Stimulated activated CD8-positive, alpha-beta memory T cell treated with anti-CD3 and anti-CD28 coated beads, Interleukin-15, amount 100 ng/mL, for 48 hours (primary cell): ENCODE measurements at places on chromosomes 2 and 18.

DNA sequence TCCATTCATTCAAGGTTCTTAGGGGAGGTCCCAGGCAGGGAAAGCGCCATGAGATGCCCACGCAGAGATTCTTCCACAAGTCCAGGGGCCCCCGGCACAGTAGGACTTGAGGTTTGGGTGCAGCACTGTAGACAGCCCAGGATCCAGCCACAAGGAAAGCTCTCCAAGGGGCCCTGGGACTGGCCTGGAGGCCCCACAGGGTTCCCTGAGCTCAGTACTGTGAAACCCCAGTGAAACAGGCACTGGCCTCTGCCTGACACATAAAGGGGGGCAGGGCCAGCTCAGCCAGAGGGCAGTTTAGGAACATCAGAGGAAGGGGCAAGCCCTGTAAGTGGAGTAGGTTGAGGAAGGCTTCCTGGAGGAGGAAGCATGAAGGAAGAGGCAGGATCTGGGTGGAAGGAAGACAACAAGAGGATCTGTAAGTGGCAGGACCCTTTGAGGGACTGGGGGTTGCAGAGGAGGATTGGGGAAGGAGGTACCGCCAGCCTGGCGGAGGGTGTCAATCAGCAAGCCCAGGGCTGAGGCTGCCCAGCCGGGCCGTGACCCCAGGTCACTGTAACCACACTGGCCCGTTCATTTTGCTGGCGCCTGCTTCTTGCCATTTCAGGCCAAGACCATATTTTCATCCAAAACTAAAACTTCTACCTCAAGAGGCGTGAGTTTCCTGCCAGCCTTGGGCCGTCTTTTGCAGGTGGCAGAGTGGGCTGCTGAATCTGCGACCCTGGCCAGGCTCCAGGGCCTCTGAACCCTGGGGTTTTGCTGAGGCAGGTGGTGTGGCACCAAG lies 175.2 kb downstream of the SMAD7 start:
- DNase-seq = no peak

DNA sequence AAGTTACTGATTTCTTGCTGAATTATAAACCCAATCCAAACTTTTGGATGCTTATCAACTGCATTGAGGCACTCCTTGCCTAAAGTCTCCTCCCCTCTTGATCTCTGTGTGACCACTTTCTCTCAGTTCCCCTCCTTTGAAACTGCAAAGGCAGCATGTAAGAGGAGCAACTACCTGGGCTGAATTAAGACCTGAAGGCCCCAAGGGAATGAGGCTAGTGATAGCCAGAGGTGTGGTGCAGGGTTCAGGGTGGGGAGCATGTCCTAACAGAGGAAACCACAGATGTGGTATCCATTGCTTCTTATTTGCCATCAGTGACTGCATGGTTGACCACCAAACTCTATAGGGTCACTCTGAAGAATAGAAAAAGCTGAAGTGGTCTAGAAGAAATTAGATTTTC lies 557.9 kb downstream of the TNS1 start:
- DNase-seq = no peak

- DNase-seq = no peak
These were observed 107.7 kb downstream of the LBH start for GRCh38 chr2:30339071-30339470.

GRCh38 chr2:118865106-118865505 lies 17.7 kb upstream of the EN1 start:
- DNase-seq = no peak

- no peak for DNase-seq
These were observed 97.0 kb downstream of the KCNF1 start for GRCh38 chr2:11008773-11009172.

- no peak for DNase-seq
These were observed 9.3 kb upstream of the LRRC30 start for GRCh38 chr18:7221424-7222155.

GRCh38 chr2:181176540-181176939 lies 196.1 kb downstream of the UBE2E3 start:
- no peak for DNase-seq

DNA sequence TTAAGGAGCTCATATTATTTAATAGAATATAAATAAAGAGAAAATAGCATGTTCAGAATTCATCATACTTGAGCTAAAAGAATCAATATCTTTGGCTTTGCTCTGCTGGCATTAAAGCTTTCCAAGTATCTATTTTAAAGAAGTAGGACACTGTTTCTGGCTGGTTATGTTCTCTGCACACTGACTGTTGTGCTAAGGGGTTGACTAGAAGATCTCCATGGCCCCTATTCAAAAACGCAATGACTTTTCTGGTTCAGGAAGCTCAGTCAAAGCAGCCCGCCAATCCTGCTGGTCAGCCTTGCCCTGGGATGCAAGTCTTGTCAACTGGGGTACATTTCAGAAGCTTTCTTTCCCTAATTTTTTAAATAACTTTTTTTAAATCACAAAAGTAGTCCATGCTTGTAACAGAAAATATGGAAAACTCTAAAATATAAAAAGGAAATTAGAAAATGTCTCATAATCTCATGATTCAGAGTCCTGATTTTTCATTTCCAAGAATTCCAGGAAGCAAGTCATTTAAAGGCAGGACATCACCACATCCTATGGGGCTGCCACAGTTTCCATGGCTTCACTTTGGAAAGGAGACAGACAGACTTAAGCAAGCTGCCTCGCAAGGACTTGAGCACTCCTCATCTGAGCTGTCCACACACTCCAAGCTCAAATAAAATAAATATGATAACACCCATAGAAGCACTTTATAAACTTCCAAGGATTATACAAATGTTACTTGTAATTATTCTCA lies 195.1 kb downstream of the TXNL1 start:
- no peak for DNase-seq

DNA sequence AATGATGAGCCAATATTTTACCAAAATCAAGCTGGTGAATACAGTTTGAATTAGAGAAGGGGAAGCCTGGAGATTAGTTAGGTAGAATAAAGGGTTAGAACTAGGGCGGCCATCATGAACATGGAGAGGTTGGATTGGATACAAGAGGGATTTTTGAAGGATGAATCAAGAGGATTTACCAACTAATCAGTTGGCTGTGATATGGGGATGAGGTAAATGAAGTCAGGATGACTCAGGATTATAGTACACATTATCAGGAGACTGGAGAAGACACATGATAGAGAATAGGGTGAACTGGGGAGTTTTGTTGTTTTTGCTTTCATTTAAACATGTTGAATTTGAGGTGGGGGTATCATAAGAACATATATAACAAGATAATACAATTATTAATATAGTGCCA lies 73.8 kb upstream of the PROKR1 start:
- no peak for DNase-seq

- DNase-seq = no peak
These were observed 135.5 kb downstream of the GLI2 start for GRCh38 chr2:120871016-120871635.

DNA sequence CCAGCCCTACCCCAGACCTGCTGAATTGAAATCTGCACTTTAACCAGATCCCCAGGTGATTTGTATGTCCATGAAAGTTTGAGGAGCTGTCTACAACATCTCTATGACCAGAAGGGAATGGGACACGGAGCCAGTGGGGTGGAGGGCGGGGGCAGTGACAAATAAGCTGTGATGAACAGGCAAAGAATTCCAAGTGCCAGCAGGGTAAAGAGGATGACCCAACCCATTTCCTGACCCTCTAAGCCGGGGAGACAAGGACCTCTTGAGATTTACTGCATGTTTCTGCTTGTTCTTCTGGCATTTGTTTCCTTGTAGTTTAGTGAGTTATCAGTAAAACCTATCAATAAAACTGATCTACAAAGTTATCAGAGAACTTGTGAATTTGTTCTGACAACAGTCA lies 8.7 kb downstream of the TET3 start:
- DNase-seq = no peak

DNA sequence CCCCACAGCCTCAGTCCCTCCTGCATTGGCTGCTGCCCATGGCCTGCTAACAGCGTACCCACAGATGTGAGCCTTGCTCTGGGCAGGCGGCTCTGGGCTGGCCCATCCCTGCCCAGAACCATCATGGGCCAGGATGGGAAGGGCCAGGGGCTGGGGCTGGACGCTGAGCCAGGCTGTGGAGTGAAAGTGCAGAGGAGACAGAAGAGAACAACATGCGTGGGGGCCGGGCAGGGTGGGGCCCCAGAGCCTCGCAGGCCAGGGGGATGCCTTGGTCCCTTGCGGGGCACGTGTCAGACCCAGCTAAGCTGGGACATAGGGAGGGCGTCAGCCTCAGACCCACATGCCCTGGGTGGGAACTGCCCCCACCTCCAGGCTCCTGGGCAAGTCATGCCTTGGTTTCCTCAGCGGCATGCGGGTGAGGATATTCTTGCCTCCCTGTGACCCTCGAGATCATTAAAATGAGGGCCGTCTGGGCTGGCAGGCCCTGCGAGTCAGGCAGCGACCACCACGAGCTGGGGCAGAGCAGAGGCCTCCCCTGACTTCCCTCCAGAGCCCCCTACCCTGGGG lies 27.3 kb downstream of the GPC1 start:
- no peak for DNase-seq

DNA sequence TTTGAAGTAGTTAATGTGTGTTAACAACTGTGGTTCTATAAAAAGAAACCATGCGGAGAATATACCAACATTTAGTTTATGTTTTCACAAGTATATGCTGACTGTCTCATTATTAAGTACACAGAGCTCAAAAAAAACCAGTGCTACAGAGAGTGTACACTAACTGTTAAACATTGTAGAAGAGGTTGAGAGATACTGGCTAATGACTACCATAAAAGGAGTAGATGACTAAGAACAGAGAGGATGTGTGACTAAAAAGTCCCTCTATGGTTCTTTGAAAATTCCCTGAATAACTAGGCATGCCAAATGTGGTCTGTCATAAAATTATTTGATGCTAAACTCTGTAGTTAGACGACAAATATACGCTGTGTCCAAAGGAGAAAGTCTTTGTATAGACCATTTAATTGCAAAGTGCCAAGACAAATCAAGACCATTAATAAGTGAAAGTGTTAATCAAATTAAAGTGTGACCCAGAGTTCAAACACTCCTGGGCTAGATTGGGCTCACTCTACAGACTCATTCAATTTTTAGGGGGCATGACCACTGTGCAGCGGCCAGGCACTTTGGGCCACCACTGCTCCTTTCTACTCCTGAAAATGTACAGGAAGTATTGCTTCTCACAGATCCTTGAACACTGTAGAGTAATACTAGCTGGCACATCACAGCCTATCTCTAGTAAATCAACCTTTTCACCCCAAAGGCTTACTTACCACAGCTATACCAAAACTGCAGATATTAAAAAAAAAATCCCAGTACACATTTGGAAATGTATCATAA lies 45.1 kb upstream of the SERTAD2 start:
- no peak for DNase-seq

GRCh38 chr2:46632349-46632748 lies 153.0 kb downstream of the TMEM247 start:
- no peak for DNase-seq

- no peak for DNase-seq
These were observed 6.7 kb downstream of the PELI1 start for GRCh38 chr2:64137567-64137966.

GRCh38 chr2:240613781-240614180 lies 11.5 kb upstream of the GPR35 start:
- no peak for DNase-seq

- DNase-seq = no peak
These were observed at the start of gene GULP1 for GRCh38 chr2:188291617-188292347. Gene GULP1 (plus strand): TSS chr2:188291874. CDS start chr2:188477703, 185,829 bp downstream.

DNA sequence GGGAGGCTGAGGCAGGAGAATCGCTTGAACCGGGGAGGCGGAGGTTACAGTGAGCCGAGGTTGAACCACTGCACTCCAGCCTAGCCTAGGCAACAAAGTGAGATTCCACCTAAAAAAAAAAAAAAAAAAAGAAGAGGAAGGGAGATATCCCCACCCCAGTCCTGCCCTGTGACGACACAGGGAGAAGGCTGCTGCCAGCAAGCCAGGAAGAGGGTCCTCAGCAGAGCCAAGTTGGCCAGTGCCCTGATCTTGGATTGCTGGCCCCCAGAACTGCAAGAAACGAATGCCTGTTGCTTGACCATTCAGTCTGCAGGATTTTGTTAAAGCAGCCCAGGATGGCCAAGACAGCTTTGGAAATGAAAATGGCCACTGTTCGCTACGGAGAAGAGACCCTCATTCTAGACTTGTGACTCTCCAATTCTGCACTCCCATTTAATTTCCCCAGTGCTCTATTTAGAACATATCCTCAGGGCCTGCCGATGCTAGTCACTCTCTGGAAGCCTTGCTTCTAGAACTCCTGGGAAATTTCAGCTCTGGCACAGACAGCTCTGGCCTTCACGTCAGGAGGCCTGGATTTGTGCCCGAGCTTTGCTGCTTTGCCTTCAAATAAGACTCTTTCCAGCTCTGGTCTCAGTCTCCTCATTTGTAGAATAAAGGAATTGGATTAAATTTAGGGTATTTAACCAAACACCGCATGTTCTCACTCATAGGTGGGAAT lies 15.7 kb upstream of the AMMECR1L start:
- DNase-seq = no peak

- no peak for DNase-seq
These were observed 99.9 kb downstream of the SPATS2L start for GRCh38 chr2:200406379-200406778.

GRCh38 chr2:215635788-215636139 lies 199.9 kb upstream of the FN1 start:
- DNase-seq = no peak

DNA sequence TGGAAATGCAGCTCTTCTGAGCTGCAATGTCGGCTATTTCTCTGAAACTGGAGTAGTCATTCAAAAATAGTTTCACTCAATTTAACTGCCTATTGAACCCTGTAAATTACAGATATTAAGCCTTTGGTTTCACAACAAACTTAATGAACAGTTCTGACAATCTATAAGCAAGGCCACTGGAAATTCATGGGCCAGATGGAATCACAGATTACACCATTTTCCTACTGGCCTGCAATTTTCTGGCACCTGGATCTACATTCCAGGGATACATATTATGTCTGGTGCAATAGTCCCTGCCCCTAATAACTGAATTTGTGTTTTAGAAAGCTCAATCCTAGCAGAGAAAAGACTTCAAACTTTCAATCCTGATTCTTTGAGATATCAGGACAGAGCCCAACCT lies 551.7 kb downstream of the RNF144A start:
- no peak for DNase-seq

DNA sequence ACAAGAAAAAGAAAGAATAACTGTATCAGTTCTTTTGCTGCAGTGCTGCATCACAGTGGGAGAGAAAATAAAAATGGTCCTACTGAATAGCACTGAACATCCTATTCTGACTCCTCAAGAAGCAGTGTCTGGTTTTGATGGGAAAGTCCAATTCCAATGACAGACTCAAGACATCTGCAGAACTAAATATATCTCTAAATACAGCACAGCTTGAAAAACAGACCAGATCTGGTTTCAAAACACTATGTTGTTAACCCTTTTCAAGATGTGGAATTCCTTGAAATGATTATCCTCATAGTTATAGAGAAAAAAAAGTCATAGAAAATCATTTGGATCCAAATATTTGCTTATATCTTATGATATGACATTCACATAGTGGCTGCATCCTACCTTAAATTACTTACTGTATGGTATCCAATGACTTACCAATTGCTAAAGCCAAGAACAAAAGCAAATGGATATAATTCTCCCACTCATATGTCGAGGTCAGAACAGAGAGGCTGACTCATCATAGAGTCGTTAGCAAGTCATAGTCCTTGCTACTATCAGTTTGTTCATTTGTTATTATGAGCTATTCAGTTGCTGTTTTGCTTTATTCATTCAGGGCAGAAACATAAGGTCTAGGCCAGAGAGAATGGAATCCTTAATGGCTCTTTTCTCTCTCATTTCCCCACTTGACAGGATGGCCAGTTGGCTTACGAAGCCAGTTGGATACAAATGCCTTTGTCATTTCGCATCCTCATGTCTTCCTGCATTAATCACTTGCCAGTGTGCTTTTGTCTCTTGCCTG lies 62.5 kb upstream of the ACVR2A start:
- DNase-seq = no peak

- DNase-seq = no peak
These were observed 135.7 kb downstream of the NFATC1 start for GRCh38 chr18:79531386-79531785.

- no peak for DNase-seq
These were observed 93.6 kb upstream of the TMEFF2 start for GRCh38 chr2:192288295-192288694.
